Thymus (tissue), 14 donors: ENCODE measurements at places on chromosomes 5 and 9.

DNA sequence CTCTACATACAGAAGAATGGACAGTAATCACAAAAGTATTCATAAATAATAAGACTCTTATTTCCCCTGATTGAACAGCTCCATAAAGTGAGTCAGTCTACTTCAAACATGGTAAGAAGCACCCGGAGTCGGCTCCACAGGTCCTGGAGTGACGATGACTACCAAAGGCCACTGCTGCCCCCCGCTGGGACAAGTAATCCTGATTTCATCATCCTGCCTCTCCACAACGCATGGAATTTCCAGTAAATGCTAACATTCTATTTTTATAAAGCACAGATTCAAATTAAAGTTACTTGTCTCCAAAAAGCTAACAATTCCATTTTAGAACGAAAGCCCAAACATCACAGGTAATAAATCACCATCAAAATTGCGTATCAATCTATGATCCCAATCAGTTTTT, 16.2 kb downstream of the ATPSCKMT start:
- no peak overlapping the region for H3K4me3 ChIP-seq
- peaks cover 20% of the 10 kb centered on the region for H3K36me3 ChIP-seq
- no peak for DNase-seq
- H3K27me3 ChIP-seq, result no peaks in the 10 kb centered on the region

GRCh38 chr5:5540065-5540464, 117.6 kb downstream of the ICE1 start:
- H3K4me3 ChIP-seq, result no peak overlapping the region
- no peak overlapping the region for H3K27ac ChIP-seq
- no peaks in the 10 kb centered on the region for H3K27me3 ChIP-seq
- H3K36me3 ChIP-seq, result no peaks in the 10 kb centered on the region
- no peak for DNase-seq

DNA sequence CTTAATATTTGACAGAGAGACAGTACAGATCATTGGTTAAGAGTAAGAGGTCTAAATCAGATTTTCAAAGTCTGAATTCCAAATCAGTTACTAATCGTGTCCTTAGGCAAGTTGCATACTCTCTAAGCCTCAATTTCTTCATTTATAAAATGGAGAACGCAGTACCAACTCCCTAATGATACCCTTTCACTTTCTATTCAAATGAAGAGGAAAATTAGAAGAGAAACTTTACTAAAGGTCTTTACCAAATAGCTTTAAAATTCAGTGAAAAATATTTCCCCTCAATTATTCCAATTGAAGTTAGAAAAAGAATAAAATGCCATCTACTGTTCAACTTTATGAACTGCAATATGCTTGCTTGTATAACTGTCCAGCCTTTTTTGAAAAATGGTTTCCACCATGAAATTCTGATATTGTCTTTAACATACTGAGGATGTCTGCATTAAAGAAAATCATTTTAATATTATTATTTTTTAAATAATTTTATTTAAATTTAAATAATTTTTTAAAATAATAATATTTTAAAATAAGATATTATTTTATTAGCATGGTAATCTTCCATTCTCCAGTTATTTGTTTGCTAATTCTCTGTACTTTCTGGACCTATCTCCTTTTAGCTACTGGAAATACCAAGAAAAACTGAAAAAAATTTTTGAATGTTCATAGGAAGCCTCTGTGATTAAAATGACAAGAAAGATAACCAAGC, 36.0 kb downstream of the POC5 start:
- H3K27me3 ChIP-seq, result no peaks in the 10 kb centered on the region
- peaks cover 13% of the 10 kb centered on the region for H3K36me3 ChIP-seq
- no peak overlapping the region for H3K27ac ChIP-seq
- H3K4me1 ChIP-seq, result no peaks in the 10 kb centered on the region

GRCh38 chr9:30661925-30662324, 1722.5 kb upstream of the ACO1 start:
- H3K27ac ChIP-seq, result no peak overlapping the region
- H3K36me3 ChIP-seq, result no peaks in the 10 kb centered on the region
- no peaks in the 10 kb centered on the region for H3K27me3 ChIP-seq
- H3K4me1 ChIP-seq, result no peaks in the 10 kb centered on the region
- no peak overlapping the region for H3K4me3 ChIP-seq

DNA sequence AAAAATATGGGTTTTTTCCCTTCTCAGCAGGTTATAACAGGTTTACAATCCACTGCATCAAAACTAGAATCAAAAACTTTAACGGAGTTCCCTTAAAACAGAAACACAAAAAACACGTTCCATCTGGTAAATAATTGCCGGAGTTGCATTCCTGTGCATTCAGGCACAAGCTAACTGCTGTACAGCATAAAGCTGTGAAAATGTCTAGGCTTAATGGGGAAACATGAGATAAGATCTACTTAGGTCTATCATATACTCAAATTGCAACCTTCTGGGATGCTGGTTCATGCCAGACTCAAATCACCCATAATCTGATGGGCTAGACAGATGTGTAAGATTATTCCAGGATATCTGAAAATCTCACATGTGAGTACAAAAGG, 265.3 kb downstream of the DOCK8 start:
- no peak overlapping the region for H3K4me3 ChIP-seq
- DNase-seq, result no peak
- H3K36me3 ChIP-seq, result no peaks in the 10 kb centered on the region
- no peaks in the 10 kb centered on the region for H3K27me3 ChIP-seq
- no peaks in the 10 kb centered on the region for H3K4me1 ChIP-seq
